ENCODE measurements at places on chromosomes 12 and 14.

DNA sequence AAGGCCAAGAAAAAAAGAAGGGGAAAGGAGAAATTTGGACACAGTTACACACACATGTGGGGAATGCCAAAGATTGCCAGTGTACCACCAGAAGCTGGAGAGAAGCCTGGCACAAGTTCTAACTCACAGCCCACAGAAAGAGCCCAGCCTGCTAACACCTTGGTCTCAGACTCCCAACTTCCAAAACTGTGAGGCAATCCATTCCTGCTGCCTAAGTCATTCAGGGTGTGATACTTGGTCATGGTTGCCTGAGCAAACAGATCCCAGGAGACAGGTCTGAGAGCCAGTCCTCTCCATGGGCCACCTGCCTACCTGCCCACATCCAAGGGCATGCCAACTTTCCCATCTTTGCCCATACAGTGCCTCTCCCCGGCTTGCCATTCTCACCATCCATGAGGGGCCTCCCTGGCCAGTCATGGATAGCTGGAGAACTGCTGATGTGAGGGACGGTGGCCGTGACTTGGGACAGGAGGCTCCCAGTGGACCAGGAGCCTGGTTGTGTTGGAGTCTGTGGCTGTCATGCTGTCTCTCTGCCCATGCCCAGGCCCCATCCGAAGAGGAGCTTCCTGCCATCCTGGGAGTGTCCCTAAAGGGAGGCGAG is 198.0 kb upstream of the RTL1 start:
- DNase-seq, result no peak

GRCh38 chr14:76987956-76988520 is 40.5 kb downstream of the IRF2BPL start:
- no peak for DNase-seq

DNA sequence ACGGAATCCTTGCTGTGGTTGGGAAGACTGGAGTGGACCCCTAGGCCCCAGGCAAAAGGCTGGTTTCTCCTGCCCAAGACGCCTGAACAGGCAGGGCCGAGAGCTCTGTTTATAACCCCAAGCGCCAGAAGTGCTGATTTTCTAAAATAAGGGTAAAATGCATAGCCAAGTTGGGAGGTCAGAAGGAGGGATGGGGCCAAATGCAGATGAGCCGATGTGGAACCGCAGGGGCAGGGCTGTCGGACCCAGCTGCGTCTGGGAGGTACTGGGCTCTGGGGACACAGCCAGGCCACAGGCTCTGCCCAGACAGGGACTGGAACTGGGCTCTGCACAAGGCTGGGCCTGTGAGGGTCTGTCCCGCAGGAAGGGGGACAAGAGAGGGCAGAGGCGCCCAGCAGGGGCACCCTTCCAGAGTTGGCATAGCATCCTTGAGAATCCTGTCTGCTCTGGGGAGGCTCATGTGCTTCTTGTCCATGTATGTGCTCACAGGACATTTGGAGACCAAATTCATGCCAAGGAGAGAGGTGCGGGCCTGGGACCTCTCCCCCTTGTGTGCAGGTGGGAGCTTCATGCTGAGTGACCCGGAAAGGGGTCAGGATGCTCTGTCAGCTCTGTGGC is 49.1 kb downstream of the JAG2 start:
- DNase-seq, result no peak

DNA sequence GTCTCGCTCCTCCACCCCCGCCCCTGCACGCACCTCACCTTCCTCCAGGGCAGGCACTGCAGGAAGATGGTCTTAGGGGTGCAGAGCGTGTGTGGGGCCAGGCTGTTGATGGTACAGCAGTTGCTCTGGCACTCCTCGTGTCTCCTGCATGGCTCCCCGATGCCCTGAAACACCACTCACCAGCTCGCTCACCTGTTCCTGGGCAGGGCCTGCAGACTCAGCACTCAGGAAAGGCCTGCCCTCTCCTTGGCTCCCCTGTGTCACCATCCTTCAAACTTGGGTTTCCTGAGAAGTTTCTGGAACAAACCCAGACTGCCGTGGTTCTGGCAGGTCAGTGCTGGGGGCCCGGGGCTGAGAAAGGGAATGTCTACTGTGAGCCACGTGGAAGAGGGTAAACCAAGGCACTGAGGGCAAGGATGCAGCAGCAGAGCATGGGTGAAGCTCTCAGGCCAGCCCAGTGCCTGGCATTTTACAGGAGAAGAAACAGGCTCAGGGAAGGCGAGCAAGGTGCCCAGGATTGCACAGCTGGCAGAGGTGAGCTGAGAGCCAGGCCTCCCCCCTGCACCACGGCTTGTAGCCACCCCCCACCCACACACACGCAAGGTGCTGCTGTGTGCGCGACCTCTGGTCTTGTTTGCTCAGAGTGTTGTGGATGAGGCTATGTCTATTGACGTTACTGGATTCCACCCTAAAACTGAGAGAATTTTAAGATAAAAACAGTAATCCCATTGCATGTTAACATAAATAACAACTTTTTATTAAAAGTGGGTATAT is 5.5 kb downstream of the LRCOL1 start:
- DNase-seq, result no peak

DNA sequence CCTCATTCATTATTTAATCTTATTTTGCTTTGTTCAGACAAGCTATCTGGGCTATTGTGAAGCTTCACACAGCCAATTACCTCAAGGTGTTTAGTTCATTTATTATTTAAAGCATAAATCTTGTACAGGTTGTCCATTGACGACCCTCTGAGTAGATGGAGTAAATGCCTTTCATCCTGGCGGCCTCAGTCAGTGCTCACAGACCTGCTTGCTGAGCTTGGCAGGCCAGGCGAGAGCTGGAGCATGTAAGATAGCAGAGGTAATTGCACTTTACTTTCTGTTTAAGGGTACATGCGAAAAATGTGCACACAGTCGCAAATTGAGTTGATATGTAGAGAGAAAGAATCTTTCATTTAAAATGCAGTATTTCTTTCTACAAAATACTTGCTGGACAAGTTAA is 224.4 kb downstream of the NPAS3 start:
- DNase-seq, result no peak

Measured in lung microvascular endothelial cell (primary cell).